ENCODE measurements at places on chromosomes 7 and 10. TPM values are rescaled to one million over a fixed set of nuclear protein-coding genes. Genes with fewer than 3 reads are reported as not detected.

DNA sequence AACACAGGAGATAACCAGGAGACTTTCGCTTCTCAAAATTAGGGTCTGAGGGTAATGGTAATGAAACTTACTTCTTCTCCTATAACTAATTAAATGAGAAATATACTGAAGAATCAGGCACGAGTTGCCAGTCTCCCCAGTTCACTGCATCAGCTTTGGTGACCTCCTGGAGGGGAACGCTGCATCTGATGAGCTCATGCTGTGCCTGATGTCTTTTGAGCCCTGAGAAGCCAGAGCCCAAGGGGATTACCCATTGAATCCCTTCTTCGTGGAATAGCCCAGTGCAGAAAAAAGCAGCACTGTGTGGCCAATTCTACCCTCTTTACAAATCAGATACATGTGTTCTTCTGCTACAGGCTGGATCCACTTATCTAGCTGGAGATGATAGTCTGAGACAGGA lies 45.1 kb downstream of the CYP2C9 start:
- no peak overlapping the region for H3K27ac ChIP-seq
- H3K4me1 ChIP-seq, result no peaks in the 10 kb centered on the region
- no peak for DNase-seq
- H3K27me3 ChIP-seq, result no peaks in the 10 kb centered on the region
- H3K4me3 ChIP-seq, result no peak overlapping the region

DNA sequence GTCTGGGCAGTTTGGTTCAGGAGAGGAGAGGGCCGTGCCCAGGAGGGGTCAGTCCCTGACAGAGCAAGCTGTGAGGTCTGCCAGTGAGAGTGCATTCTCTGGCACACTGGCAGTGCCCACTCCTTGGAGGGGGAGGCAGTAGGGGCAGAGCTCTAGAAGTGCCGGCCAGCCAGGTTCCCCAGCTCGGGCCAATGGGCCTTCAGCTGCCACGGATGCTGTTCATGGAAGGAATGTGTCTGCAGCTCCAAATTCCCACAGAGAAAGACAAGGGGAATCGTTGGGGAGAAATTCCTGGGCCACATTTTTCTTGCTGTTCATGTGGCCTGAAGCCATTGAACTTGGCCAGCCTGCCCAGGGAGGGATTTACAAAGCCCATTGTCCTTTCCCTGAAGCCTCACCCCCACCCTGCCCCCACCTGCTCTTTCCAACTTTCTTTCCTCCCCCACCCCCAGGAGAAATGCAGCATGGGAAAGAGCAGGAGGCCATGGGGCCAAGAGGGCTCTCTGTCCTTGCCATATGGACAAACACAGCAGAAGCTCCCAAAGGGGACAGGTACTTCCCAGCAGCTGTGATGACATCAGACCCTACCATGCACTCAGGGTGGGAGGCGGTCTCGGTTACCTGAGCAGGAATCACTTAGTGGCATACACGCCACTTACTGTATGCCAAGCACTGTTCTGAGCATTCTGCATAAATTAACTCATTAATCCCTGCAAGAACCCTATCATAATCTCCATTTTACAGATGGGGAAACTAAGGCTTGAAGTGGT lies 70.7 kb downstream of the ARHGAP22 start:
- no peaks in the 10 kb centered on the region for H3K4me1 ChIP-seq
- no peak for DNase-seq
- no peak overlapping the region for H3K27ac ChIP-seq

- no peaks in the 10 kb centered on the region for H3K36me3 ChIP-seq
- H3K4me3 ChIP-seq, result no peak overlapping the region
- no peak for DNase-seq
- no peaks in the 10 kb centered on the region for H3K27me3 ChIP-seq
- H3K27ac ChIP-seq, result no peak overlapping the region
These were observed 115.8 kb upstream of the LANCL2 start for GRCh38 chr7:55249332-55249731.

DNA sequence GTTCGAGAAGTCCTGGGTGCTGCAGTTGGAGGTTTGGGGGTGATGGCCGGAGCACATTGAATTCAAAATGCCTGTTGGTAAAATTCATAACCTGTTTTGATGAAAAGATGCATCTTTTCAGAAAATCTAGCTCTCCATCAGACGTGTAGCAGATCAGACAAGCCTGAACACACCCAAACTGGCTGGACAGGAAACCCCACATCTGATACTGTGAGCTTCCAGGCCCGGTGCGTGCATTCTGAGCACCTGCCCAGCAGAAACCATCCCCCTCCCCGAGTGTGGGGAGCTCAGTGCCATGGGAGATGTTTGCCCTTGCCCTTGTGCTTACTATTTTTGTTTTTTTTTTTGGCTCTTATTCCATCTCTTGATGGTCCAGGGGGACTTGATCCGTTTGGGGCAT lies 417.1 kb downstream of the TCERG1L start:
- no peaks in the 10 kb centered on the region for H3K36me3 ChIP-seq
- no peaks in the 10 kb centered on the region for H3K27me3 ChIP-seq
- no peaks in the 10 kb centered on the region for H3K4me1 ChIP-seq
- no peak overlapping the region for H3K4me3 ChIP-seq
- H3K27ac ChIP-seq, result no peak overlapping the region

- no peak within 1 kb of the TSS for H3K27ac ChIP-seq
- no peak for DNase-seq
- no peaks in the 10 kb centered on the region for H3K36me3 ChIP-seq
- peak within 1 kb of the TSS; percentile 61 for H3K4me3 ChIP-seq
- H3K4me1 ChIP-seq, result peaks cover 33% of the 10 kb centered on the region
- peaks cover 66% of the 10 kb centered on the region for H3K27me3 ChIP-seq
These were observed at the start of gene IGF2BP3 for GRCh38 chr7:23470330-23471105. IGF2BP3 (minus strand) TSS chr7:23470491; CDS start chr7:23470110, 381 bp downstream.

DNA sequence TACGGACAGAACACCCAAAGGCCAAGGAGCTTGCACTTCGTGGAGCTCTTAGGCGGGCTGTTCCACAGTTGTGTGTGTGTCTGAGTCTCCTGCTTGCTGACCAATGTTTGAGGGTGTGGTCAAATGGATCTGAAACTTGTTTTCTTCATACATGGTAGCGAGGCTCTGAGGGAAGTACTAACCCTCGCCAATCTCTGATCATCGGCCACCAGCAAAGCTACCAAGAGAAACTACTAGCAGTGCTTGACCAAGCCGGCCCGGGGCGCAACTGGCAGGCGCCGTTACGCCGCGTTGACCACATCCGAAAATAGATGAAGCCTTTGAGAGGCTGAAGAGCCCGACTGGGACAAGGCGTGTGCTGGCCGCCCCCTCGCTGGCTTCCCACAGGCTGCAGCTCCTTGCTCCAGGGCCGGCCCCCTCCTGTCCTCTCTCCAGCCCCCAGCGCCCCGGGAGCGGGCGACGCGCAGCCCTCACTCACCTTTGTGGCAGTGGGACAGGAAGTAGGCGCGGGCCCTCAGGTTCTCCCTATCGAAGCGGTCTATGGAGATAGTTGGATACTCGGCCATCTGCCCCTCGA lies 384 bp downstream of the DCLRE1C start:
- H3K27ac ChIP-seq, result peak overlapping the region; percentile 91
- DNase-seq, result peak; percentile 7
- H3K36me3 ChIP-seq, result no peaks in the 10 kb centered on the region
- H3K4me3 ChIP-seq, result peak overlapping the region; percentile 86

DNA sequence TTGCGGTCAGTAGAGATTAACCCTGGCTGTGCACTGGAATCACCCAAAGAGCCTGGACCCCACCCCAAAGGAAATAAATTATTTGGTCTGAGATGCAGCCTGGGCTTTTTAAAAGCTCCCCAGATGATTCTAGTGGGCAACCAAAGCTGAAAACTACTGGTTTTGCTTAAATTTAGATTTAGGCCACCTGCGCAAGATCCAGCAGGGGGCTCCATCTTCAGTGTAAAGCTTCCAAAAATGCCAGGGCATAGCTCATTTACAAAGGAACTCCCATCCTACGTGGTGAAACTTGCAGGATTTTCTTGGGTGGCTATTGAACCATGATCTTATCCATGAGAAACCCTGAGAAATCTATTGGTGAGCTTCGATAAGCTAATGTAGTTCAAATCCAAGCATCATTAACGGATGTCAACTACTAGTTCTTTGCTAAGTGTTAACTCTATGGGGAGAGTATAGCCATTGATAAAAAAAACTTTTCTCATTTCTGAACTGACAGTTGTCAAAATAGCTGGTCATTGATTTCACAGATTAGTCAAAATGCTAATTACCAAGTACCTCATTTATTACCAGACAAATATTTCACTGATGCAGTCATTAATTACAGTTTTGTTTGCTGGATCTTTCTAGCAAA lies 315.3 kb downstream of the LHFPL3 start:
- H3K4me1 ChIP-seq, result no peaks in the 10 kb centered on the region
- H3K27me3 ChIP-seq, result no peaks in the 10 kb centered on the region
- no peak for DNase-seq
- no peaks in the 10 kb centered on the region for H3K36me3 ChIP-seq

DNA sequence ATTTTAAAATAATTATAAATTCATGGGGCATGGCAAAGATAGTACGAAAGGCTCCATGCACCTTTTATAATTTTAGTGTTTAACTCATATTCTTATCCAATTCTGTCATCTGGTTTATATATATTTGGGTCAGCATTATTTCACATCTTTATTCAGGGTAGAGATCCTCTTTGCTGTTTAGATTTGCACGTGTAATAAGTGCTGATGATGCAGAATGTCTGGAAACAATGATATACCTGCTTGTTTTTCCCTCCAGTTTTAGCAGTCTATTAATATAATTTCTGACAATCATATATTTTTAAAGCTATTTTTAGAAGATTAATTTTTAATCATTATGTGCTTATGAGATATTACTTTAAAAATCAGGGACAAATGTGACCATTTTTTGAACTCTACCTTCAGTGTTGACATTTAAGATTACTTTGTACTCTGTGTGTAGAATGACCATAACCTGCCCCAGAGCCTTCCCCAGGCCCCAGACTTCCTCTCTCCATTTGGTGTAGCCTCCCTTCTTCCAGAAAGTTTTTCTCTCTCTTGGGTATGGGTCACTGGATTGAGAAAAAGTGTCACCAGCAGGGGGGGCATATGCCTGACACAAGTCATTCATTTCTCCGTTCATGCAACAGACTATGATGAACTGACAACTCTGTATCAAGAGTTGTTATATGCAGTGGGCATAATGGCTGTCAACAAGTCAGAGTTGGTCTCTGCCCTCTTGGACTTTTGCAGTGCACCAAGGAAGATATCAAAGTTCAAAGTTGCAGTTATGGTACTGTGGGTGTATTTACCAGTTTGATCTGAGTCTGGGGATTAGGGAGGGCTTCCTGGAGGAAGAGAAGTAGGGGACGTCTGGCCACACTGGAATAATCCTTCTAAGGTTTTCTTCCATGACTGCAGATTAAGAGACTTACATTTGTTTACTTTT lies 192.6 kb upstream of the CCDC6 start:
- H3K27ac ChIP-seq, result no peak overlapping the region
- H3K27me3 ChIP-seq, result no peaks in the 10 kb centered on the region
- H3K4me3 ChIP-seq, result no peak overlapping the region
- H3K36me3 ChIP-seq, result no peaks in the 10 kb centered on the region

ELAPOR2 gene
- total RNA-seq, result 11.2 TPM

ZSWIM8 gene
- 144 TPM for total RNA-seq

LEP gene
- total RNA-seq, result not detected

SPDYE5 gene
- total RNA-seq, result not detected

JMJD1C gene
- total RNA-seq, result 95.2 TPM

PARD3 gene
- 34.5 TPM for total RNA-seq

Data from thoracic aorta (tissue), 2 donors.